ENCODE measurements at places on chromosomes 4 and X.

- DNase-seq: no peak
Observed at GRCh38 chrX:36314303-36314702, 394.8 kb downstream of the CFAP47 start.

- no peak for DNase-seq
Observed at GRCh38 chr4:144342949-144343760, 202.6 kb upstream of the GYPA start.

DNA sequence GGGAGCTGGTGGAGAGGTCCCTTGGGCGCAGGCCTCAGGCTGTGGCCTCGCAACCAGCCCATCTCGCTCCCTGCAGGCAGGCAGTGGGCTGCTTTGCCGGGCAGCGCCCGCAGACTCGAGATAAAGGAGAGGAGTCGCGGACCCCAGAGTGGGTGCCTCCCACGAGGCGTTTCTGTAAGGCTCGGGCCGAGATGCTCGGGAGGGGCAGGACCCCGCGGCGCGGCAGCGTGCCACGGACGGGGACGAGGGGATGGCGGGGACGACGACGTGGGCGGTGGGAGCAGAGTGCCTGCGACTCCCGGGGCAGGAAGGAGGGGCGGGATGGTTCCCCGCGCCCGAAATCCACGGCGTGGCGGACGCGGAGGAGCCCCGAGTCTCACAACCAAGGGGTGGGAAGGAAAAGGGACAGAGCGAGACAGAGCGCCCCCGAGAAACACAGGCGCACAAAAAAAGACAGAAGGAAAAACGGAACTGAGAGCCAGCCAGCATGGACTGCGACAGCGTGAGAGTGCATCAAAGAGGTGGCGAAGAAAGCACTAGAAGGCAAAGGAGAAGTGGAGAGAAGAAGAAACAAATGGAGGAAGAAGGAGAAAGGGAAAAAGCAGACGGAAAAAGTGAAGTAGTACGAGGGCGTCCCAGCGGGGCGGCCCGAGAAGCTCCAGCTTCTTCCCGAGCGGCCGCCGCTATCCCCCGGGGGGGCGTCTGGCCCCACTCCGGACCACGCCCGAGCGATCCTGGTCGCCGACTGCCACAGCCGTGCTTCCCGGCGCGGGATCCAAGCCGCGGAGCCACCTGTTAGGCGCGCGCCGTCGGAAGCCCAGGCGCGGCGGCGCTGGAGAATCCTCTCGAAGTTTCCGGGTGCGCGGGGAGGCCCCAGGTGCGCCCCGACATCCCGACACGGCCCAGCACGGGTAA is 1.5 kb downstream of the BEND4 start:
- peak; percentile 59 for DNase-seq

DNA sequence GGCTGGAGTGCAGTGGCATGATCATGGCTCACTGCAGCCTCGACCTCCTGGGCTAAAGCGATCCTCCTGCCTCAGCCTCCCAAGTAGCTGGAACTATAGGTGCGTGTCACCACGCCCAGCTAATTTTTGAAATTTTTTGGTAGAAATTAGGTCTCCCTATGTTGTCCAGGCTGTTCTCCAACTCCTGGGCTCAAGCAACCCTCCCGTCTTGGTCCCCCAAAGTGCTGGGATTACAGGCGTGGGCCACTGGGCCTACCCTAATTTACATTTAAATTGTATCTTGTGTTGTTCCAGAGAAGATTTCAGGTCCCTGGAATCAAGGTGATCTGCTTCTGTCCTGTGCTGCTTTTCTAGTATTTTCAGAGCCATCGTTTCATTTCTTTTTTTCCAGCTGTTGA is 1.2 kb upstream of the LRPAP1 start:
- no peak for DNase-seq

DNA sequence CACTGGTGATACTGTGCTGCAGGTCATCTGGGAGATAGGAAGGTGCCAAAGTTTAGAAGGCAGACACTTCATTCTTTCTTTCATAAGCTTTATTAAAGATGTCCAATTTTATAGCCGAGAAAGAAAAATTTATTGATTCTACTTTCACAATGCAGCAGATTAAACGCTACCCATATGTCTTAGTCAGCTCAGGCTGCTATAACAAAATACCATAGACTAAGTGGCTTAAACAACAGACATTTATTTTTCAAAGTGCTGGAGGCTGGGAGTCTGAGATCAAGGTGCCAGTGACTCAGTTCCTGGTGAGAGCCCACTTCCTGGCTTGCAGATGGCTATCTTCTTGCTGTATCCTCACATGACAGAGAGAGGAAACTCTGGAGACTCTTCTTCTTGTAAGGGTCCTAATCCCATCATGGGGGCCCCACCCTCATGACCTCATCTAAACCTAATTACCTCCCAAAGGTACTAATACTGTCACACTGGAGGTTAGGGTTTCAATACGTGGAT is 33.4 kb upstream of the KLHL34 start:
- DNase-seq: peak; percentile 4

DNA sequence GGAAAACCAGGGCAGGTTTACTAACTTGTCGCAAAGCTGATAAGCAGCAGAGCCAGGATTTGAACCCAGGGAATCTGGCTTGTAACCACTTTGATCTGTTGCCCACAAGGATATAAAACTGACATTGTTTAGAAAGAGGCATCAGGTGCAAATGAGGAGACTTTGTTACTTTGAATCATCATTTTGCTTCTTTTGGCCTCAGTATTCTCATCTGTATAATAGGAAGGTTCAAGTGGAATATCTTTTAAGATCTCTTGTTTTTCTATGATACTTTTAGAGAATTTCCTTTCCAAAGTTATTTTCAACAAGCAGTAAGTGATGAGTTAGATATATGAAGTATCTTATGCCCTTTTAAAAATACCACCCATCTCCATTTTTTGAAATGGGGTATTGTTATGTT is 57.8 kb upstream of the NAP1L5 start:
- no peak for DNase-seq

DNA sequence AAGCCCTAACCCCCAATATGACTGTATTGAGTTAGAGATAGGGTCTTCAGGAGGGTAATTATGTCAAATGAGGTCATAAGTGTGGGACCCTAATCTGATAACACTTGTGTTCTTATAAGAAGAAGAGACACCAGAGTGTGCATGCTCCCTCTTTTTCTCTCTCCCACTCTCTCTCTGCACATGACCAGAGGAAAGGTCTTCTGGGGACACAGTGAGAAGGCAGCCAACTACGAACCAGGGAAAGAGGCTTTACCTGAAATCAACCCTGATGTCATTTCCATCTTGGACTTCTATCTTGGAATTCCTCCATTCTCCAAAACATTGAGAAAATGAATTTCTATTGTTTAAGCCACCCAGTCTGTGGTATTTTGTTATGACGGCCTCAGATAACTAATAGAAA is 97.2 kb upstream of the MAD2L1 start:
- no peak for DNase-seq

GRCh38 chrX:55342533-55343501 is 78.1 kb upstream of the PAGE3 start:
- DNase-seq: peak; percentile 24

GRCh38 chr4:108203377-108203776 is 34.6 kb upstream of the LEF1 start:
- no peak for DNase-seq

- no peak for DNase-seq
Observed at GRCh38 chr4:41160012-41160789, 54.1 kb downstream of the APBB2 start.

DNA sequence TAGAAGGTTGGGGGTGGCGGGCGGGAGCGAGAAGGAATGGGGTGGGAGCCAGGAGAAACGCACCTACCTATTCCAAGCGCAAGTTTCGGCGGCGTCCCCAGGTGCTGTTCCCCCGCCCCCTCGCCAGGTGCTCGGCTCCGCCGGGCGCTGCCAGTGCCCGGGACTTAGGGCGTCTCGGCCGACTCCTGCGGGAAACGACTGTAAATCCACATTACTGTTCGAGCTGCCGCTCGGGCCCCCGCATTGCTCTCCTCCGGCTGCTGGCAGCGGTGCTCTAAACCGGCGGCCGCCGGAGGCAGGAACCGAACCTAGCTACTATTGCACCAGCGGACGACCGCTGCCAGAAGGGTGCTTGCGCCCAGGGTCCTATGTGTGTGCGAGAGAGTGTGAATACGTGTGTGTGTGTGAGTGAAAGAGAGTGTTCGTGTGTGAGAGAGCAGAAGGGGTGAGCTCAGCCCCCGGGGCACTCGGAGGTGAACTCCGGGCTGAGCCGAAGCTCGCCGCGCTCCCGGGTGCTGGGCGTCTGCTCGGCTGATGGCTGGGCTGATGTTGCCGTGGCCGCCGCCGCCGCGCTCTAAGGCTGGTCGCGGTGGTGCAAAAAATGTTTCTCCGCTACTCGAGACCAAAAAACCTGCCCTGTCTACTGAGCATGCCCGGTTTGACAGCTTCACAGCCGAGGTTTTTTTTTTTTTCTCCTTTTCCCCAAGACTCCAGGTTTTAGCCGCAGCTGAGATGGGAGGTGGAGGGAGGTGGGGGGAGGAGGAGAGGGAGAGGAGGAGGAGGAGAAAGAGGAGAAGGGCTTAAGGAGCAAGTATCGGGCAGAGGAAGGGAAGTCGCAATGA is 115.7 kb upstream of the TEX13C start:
- DNase-seq: peak; percentile 33

- no peak for DNase-seq
Observed at GRCh38 chr4:152456609-152457008, 79.3 kb downstream of the FBXW7 start.
